BE2C (cell line): ENCODE measurements at places on chromosomes 2 and 18.

DNA sequence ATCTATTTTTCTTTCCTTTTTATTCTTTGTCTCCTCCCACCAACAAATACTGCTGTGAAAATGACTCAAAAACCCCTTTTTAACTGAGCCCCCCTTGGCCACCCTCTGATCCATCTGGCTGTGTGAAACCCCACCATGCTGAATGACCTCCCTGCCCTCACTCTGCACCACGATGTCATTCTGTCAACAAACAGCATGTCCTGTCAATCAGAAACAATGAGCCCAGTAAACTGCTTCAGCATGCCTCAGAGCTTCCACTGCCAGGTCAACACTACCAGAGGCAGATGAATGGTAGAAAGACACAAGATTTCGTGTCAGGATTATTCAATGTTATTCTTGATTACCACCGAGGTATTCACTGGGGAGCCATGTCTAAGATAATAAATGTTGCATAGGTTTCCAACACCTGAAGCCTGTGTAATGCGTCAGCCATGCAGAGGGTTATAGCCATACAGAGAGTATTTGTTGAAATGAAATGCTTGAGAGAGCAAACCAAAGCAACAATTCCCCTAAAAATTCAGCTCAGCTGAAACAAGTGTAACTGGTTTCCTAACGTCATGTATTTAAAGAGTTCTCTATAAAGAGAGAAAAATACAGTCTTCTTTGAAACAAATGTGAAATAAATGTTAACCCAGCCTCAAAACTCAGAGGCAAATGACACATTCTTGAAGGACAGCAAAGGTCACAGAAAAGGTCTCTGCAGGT, 76.7 kb downstream of the LRP2 start:
- DNase-seq = no peak

- DNase-seq = no peak
These were observed 36.0 kb downstream of the ARHGEF4 start for GRCh38 chr2:130872741-130873125.

GRCh38 chr2:100000915-100001707, 141.3 kb downstream of the AFF3 start:
- no peak for DNase-seq

DNA sequence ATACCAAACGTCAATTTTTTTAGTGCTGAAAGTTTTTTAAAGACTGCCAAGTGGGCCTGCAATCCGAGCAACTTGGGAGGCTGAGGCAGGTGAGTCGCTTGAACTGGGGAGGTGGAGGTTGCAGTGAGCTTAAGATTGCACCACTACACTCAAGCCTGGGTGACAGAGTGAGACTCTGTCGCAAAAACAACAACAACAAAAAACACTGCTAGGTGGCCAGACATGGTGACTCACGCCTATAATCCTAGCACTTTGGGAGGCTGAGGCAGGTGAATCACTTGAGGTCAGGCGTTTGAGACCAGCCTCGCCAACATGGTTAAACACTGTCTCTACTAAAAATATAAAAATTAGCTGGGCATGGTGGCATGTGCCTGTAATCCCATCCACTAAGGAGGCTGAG, 202.8 kb upstream of the COPS8 start:
- no peak for DNase-seq

DNA sequence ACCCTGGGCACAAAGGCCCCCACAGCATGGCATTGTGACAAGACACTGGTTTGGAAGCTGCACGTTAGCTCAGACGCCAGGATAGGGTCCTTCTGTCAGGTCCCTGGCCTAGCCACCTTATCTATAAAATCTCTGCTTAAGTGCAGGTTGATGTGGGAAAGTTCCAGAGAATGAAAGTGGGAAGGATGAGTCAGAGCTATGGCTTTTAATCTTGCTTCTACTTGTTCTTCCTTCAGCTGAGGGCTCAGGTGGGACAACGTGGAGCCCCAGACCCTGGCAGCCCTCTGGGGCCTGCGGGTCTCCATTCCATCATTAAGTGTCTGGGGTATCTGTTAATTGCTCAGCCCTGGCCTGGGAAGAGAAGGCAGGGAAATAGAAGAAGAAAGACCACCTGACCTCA, 64.5 kb downstream of the CELF4 start:
- DNase-seq = no peak

GRCh38 chr2:166365803-166366420, 9.8 kb downstream of the SCN9A start:
- DNase-seq = no peak

DNA sequence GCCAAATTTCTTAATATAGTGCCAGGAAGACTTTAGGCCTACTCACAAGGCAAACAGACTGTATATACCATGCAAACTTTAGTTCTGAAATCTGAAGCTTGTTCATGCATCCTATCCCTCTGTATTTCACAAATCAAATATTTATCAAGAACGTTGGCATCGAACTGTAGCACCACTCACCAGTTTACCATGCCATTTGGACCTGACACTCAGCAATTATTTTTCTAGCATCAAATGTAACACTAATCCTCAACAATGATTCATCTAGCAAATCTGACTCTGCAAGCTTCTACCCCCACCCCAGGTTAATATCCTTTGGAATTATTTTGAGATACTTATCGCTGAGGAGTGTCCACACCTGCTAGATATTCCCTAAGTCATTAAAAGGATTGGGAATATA, 1506.6 kb downstream of the LRP1B start:
- DNase-seq = no peak

DNA sequence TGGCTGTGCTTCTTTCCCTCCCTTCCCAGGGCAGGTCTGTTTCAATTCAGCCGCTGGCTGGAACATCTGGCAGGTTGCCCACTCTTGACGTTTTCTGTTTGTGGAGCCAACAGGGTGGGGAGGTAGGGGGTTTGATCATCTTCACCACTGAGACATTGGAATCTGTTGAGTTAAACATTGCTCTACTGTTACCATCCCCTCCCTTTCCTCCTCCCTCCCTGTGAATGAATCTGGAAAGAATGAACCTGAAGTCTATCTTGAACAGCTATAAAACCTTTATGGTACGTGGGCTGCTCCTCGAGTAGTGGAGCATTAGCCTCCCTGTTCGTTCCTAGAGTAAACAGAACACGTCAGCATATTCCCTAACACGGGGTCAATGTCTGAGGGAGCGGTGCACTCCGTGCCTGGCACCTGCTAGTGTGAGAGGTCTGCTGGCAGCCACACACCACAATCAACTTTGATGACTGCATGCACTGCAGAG, 249.9 kb upstream of the RBBP8 start:
- DNase-seq = peak; percentile 38

GRCh38 chr2:40283111-40283909, 168.6 kb downstream of the SLC8A1 start:
- no peak for DNase-seq

- DNase-seq = peak; percentile 57
These were observed 182.7 kb upstream of the GLI2 start for GRCh38 chr2:120552800-120553481.

DNA sequence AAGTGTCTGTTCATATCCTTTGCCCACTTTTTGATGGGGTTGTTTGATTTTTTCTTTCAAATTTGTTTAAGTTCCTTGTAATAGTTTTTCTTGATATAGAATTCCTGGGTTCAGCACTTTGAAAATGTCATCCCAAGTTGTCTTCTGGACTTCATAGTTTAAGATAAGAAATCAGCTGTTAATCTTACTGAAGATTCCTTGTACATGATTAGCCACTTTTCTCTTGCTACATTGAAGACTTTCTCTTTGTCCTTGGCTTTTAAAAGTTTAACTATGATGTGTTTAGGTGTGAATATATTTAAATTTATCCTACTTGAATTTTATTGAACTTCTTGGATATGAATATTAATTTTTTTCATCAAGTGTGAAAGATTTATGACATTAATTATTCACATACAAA, 387.2 kb upstream of the CWC22 start:
- DNase-seq = no peak
